ENCODE measurements at places on chromosomes 5 and 9. TPM values are rescaled to one million over a fixed set of nuclear protein-coding genes. Genes with fewer than 3 reads are reported as not detected.

The SLC1A1 gene
- 20.7 TPM for polyA plus RNA-seq

DNA sequence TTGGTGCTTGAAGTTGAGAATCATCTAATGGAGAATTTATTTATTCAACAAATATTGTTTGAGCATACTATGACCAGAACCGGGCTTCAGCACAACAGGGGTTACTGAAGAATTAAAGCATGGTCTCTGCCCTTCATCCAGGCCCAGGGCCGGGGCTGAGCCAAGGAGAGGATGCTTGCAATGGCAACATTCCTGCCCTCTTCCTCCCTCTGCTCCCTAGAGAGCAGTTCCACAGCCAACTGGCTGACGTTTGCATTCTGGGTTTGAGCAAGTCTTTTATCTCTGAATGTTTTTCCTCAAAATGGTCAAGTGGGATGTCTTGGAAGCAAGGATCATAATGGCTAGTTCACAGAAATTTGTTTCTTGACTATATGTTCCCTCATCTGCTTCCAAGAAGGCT, 80.7 kb downstream of the GLDC start:
- no peak for DNase-seq

DNA sequence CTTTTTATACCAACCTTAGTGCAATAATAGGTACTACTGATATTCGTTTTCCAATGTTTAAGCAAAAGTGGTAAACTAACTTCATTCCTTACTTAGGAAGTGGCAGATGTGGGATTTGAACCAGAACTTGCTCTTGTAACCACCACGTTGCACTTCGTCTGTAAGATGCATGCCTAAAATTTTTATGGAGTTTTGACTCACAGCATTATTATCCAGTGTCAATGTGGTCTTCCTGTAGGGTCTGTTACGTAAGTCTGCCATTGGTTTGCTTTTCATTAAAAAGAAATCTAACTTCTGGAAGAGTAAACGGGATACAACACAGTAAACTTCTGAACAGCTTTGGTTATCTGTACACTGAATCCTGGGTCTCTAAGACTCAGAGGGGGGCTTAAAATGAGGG, 521.0 kb upstream of the WWC1 start:
- DNase-seq: no peak

DNA sequence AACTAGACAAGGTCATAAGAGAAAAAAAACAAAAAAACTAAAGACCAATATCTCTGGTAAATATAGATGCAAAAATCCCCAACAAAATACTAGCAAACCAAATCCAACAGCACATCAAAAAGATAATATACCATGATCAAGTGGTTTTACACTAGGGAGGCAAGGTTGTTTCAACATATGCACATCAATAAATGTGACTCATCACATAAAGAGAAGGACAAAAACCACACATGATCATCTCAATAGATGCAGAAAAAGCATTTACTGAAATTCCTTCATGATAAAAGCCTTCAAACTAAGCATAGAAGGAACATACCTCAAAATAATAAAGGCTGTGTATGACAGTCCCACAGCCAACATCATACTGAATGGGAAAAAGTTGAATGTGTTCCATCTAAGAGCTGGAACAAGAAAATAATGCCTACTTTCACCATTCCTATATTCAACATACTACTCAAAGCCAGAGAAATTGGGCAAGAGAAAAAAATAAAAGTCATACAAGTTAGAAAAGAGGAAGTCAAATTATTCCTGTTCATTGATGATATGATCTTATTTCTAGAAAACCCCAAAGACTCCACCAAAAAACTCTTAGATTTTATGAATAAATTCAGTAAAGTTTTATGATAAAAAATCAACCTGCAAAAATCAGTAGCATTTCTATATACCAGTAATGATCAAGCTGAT, 72.2 kb upstream of the FAM169A start:
- DNase-seq: no peak

- no peak for DNase-seq
Observed at GRCh38 chr5:179964015-179964414, 56.3 kb upstream of the TBC1D9B start.

DNA sequence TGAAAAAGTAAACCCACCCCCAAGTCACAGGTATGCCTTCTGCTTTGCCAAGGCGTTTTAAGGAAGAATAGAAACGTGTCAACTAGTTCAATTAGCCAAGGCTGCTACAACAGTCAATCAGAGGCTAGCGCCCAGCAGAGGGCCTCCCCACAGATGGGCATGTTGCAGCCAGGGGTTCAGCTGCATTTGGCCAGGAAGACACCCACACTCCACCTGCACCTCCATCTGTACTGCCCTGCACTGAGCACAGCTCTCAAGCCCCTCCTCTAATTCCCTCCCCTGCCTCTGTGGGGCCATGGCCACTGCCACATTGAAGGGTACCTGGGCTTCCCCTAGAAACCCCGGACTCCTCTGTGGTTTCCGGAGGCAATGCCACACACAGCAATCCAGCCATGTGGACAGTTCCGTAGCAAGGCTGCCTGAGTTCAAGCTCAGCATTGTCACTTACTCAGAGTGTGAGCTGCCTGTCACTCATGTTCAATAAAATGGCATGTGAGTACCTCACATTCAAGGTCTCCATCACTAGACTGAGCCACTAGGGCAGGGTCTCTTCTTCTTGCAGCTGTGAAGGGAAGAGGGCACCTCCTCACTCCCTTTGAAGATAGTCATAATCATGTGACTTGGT, 248.4 kb downstream of the IRX2 start:
- DNase-seq: no peak

GRCh38 chr5:54785729-54786591, 199.4 kb downstream of the ESM1 start:
- DNase-seq: no peak

GRCh38 chr5:138353560-138354080, 1.1 kb downstream of the KDM3B start:
- peak; percentile 60 for DNase-seq

GRCh38 chr9:134419684-134420076, 93.4 kb downstream of the RXRA start:
- no peak for DNase-seq

The CRHBP gene
- polyA plus RNA-seq: 24.2 TPM

The TMC1 gene
- 1.3 TPM for polyA plus RNA-seq

The SMIM3 gene
- polyA plus RNA-seq: 21.6 TPM

DNA sequence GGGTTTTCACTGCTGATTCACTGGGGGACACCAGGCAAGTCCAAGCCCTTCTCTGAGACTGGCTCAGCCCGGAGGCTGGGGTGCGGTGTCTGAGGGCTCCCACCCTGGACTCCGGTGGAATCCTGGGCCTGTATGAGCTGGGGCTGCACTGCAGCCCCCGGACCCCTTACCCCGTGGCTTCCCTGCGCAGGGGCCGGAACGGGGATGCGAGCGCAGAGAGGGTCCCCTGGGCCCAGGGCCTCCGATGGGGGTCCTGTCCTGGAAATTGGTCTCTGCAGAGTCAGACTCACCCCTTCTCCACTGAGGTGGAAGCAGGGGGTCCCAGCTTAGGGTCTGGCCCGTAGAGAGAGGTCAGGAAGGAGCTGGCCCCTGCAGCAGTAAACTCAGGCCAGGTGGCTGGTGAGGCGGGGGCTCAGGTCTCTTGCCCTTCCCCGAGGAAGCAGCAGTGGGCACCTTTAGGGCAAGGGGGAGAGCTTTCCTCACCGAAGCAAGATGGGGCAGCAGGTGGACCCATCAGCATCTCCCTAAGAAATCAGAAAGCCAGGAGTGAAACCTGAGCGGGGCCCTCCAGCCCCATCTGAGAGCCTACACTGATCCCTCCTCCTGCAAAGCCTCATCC, 1.6 kb upstream of the VAV2 start:
- no peak for DNase-seq

- DNase-seq: no peak
Observed at GRCh38 chr5:145478651-145479050, 356.5 kb downstream of the PRELID2 start.

DNA sequence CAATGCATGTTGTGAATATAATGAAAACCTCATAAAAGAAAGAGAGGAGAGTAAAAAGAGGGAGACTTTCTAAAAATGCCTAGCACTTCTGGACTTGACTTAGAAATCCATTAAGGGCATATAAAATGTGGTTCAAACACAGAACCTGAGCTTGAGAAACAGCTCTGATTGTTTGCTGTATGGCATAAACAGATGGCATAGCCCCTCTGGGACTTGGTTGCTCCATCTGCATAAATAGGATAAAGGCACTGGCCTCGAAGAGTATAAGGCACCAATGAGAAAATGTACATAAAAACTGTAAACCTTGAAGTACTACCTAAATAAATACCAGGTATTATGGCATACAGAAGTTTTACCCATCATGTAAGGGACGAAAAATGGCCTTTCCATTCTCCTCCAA, 23.8 kb downstream of the MRPS27 start:
- DNase-seq: no peak

GRCh38 chr9:5579881-5580280, 49.0 kb upstream of the RIC1 start:
- no peak for DNase-seq

GRCh38 chr9:98665501-98665900, 43.2 kb downstream of the GABBR2 start:
- DNase-seq: no peak

DNA sequence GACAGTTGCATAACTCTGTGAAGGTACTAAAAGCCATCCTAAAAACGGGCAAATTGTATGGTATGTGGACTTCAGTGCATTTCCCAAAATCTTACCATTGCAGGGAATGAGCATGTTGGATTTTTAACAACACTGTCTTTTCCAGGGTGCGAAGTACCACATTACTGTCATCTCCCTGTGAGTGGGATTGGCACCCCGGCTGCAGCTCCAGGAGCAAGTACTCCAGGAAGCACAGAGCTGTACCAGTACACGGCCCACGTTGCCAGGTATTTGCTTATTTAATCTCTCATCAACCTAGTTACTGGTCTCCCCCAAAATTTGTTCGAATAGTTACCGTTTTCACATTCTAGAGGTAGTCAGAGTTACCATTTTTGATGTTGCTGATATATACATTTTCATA, 22.6 kb upstream of the TJP2 start:
- DNase-seq: no peak

- no peak for DNase-seq
Observed at GRCh38 chr9:94287877-94288513, 28.9 kb downstream of the ZNF169 start.

GRCh38 chr5:149857499-149857898, 87.1 kb downstream of the PDE6A start:
- no peak for DNase-seq

- DNase-seq: no peak
Observed at GRCh38 chr9:97647996-97648395, 14.4 kb downstream of the NCBP1 start.

The GCNT4 gene
- polyA plus RNA-seq: 18.3 TPM

The PCDHGC5 gene
- 0.81 TPM for polyA plus RNA-seq

GRCh38 chr9:134502266-134502791, 139.3 kb upstream of the COL5A1 start:
- DNase-seq: no peak

- no peak for DNase-seq
Observed at GRCh38 chr5:69090158-69090557, 3.7 kb upstream of the SLC30A5 start.

GRCh38 chr5:134026521-134027287, 21.9 kb upstream of the VDAC1 start:
- peak; percentile 70 for DNase-seq

- DNase-seq: no peak
Observed at GRCh38 chr5:58545912-58546311, 37.0 kb upstream of the RAB3C start.

- no peak for DNase-seq
Observed at GRCh38 chr5:6048746-6049145, 329.6 kb downstream of the MED10 start.

DNA sequence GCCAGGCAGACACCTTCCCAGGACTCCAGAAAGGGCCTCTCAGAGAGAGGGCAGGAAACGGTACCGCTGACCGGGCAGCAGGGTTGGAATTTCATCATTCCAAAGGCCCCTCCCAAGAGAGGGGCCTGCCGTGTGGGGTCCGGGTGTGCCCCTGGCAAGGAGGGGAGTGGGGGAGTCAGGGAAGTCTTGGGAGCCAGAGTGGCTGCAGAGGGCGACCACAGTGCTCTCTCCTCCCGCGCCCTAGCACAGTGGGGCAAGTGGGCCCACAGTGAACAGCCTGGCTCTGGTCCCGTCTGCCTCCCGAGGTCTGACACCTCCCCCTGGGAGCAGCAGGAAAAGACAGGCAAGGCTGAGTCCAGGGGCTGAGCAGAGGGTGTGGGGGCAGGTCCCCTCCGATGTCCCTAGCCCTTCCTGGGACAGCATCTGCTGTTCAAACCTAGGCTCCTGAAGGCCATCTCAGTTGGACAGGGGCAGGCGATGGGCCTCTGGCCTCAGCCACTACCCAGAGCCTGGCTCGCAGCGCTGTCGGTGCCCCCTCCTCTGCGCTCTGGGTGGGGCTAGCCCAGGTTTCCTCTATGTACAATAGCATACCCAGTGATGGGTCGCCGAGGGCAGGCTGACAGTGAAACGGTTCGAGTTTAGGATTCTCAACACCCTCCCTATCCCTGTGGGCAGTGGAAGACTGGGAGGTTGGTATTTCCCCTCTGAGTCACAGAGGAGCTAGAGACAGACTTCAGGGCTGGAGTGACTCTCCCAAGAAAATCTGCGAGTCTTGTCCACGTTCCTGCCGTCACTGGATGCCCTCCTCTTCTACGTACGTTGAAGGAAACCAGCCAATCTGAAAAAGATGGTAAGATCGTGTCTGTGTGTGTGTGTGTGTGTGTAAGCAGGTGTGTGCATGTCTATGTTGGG, 25.4 kb upstream of the SARDH start:
- DNase-seq: no peak

The GADD45G gene
- polyA plus RNA-seq: 1.7 TPM

GRCh38 chr5:168802337-168802736, 223.2 kb upstream of the PANK3 start:
- no peak for DNase-seq

Measured in left kidney (tissue), 8 donors.